Spinal cord (tissue), 10 donors: ENCODE measurements at places on chromosomes 4 and X. TPM values are rescaled to one million over a fixed set of nuclear protein-coding genes. Genes with fewer than 3 reads are reported as not detected.

The CXCL9 gene
- polyA plus RNA-seq, result not detected

The NPY1R gene
- polyA plus RNA-seq, result 13.9 TPM

The PRDM5 gene
- polyA plus RNA-seq, result 10.5 TPM

The CCNA2 gene
- polyA plus RNA-seq, result 17.6 TPM

The CTBP1 gene
- polyA plus RNA-seq, result 232 TPM

The LUZP4 gene
- polyA plus RNA-seq, result not detected

The HTN3 gene
- not detected for polyA plus RNA-seq

The XAGE1B gene
- not detected for polyA plus RNA-seq

The HGFAC gene
- polyA plus RNA-seq, result 6.1 TPM

The MAGEA11 gene
- polyA plus RNA-seq, result not detected

The CHIC2 gene
- 27.3 TPM for polyA plus RNA-seq

The MUC7 gene
- polyA plus RNA-seq, result not detected

The NDST3 gene
- polyA plus RNA-seq, result 11.4 TPM

The SLC38A5 gene
- 65.9 TPM for polyA plus RNA-seq

The TMSB15A gene
- polyA plus RNA-seq, result 78.3 TPM

The CC2D2A gene
- 38.2 TPM for polyA plus RNA-seq

The NUP62CL gene
- polyA plus RNA-seq, result 2.2 TPM

The UGT2B11 gene
- polyA plus RNA-seq, result 0.30 TPM

The NIPAL1 gene
- 1.4 TPM for polyA plus RNA-seq

The PNMA5 gene
- polyA plus RNA-seq, result 4.9 TPM

The PAGE1 gene
- not detected for polyA plus RNA-seq

The COMMD8 gene
- 15.9 TPM for polyA plus RNA-seq

The DGAT2L6 gene
- polyA plus RNA-seq, result not detected

The UGT2B15 gene
- polyA plus RNA-seq, result not detected

The GSX2 gene
- 0.17 TPM for polyA plus RNA-seq

The DCHS2 gene
- 7.3 TPM for polyA plus RNA-seq

The AFAP1 gene
- 34.9 TPM for polyA plus RNA-seq

The GPR82 gene
- polyA plus RNA-seq, result 0.10 TPM

The SGMS2 gene
- polyA plus RNA-seq, result 2.0 TPM

The C4orf51 gene
- polyA plus RNA-seq, result not detected

The H2BW2 gene
- 1.3 TPM for polyA plus RNA-seq

The PPEF2 gene
- polyA plus RNA-seq, result not detected

The NSDHL gene
- 49.5 TPM for polyA plus RNA-seq

The USP17L26 gene
- polyA plus RNA-seq, result not detected

The TMEM150C gene
- polyA plus RNA-seq, result 23.5 TPM

The MGARP gene
- polyA plus RNA-seq, result 1.2 TPM

The LINC00632 gene
- polyA plus RNA-seq, result 150 TPM

The SLITRK2 gene
- polyA plus RNA-seq, result 51.3 TPM

The HNRNPDL gene
- 474 TPM for polyA plus RNA-seq

The FGA gene
- not detected for polyA plus RNA-seq

The IL1RAPL1 gene
- 2.3 TPM for polyA plus RNA-seq

The GLOD5 gene
- polyA plus RNA-seq, result not detected

The FOXR2 gene
- polyA plus RNA-seq, result not detected

The FGF13 gene
- polyA plus RNA-seq, result 194 TPM

The CT45A10 gene
- not detected for polyA plus RNA-seq

The TCEAL2 gene
- 171 TPM for polyA plus RNA-seq

The XAGE1A gene
- polyA plus RNA-seq, result not detected

The GAGE12E gene
- not detected for polyA plus RNA-seq

The NR3C2 gene
- 9.2 TPM for polyA plus RNA-seq
